ENCODE measurements at places on chromosomes 12 and 14.

DNA sequence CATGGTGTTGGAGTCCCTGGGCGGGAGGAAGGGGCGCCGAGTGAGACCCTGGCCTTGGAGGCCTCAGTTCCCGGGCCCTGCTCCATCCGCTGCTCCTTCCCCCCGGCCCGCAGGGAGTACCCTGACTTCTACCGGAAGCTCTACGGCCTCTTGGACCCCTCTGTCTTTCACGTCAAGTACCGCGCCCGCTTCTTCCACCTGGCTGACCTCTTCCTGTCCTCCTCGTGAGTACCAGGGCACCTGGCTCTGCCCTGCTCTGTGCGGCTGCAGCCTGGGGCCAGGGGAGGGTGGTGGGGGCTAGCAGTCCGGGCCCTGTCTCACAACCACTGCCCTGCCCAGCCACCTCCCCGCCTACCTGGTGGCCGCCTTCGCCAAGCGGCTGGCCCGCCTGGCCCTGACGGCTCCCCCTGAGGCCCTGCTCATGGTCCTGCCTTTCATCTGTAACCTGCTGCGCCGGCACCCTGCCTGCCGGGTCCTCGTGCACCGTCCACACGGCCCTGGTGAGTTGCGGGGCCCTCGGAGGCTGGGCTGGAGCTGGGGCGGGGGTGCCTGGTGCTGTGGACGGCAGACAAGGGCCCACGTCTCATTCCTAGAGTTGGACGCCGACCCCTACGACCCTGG is 7.0 kb downstream of the NOC4L start:
- no peak for DNase-seq

DNA sequence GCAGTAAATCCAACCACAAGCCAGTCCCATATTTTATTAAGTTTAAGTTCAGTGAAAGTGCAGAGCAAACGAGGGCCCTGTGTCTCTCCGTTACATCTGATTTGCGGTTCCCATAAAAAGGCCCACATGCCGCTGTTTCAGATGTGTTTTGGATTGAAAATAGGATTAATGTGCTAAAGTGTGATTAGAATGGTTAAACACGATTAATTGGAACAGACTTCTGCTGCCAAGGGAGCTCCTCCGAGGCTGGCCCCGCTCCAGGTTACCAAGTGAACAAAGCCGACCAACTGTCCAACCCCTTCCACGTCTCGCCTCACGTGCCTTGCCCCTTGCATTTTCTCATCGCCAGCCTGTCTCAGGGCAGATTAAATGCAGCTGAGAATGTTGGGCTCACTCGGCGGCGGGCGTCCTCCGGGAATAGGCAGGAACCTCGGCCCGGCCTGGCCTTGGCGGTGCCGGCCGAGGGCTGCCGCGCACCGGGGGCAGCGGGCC is 166.5 kb upstream of the GSC start:
- DNase-seq, result no peak

DNA sequence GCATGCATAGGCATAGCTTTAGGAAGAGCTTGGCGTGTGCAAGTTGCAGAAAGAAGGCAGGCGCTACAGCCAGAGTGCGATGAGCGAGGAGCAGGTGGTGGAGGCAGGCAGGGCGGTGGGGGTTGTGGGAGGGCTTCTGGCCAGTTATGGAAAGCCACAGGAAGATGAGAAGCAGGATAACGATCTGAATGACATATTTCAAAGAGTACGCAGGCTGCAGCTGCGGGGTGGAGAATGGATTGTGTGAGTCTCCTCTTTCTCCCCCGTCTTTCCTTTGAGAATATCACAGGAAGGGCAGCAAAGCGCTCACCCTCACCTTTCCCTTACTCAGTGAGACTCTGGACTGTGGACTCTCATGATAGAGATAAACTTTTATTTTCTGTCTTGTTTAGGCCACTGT is 48.7 kb upstream of the PLXNC1 start:
- no peak for DNase-seq

DNA sequence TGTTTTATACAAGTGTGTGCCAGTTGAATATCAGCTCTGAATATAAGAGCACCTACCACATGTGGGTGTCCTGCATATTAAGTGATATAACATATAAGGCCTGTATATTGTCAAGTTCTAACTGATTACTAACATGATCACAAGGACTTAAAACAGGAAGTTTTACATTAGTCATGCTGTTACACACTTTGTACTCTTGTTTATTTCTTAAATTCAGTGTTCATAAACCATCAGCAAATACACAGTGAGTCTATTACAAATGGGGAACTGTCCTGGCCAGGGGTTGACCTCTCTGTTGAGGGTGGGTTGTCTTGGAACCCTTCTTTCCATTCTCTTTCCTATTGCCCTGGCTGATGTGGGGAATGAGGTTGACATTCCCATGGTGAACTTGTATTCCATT is 19.1 kb downstream of the HELB start:
- DNase-seq, result no peak

GRCh38 chr14:90290337-90291011 is 34.1 kb downstream of the PSMC1 start:
- no peak for DNase-seq

- DNase-seq, result no peak
These were observed 25.0 kb downstream of the DACT1 start for GRCh38 chr14:58662759-58663158.

- peak; percentile 25 for DNase-seq
These were observed 12.5 kb upstream of the MAP3K9 start for GRCh38 chr14:70821584-70822529.

- DNase-seq, result no peak
These were observed 9.0 kb downstream of the SLC8B1 start for GRCh38 chr12:113325916-113326315.

All from T follicular helper cell (primary cell).